ENCODE measurements at places on chromosomes 6 and 20. TPM values are rescaled to one million over a fixed set of nuclear protein-coding genes. Genes with fewer than 3 reads are reported as not detected.

GRCh38 chr6:19554356-19555225, 282.6 kb upstream of the ID4 start:
- DNase-seq, result no peak

- peak; percentile 76 for DNase-seq
Measured at GRCh38 chr6:137236581-137237355, 17.6 kb upstream of the IFNGR1 start.

DNA sequence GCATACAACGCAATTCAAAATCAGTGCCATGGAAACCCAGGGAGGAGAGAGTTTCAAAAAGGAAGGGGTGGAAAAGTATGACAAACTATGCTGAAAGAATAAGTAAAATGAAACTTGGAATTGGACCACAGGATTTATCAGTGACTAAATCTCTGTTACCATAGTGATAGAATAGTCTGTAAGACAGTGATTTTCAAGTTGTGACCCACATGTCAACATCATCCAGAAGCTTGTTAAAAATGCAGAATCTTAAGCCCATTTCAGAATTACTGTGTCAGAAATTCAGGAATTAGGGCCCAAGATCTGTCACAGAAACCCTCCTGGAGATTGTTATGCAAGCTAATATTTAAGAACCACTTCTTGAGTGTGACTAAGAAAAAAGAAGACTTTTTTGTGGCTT, 417.7 kb upstream of the JAG1 start:
- no peak for DNase-seq

- no peak for DNase-seq
Measured at GRCh38 chr6:167127785-167128531, 5.1 kb downstream of the CCR6 start.

- DNase-seq, result peak; percentile 64
Measured at GRCh38 chr6:160519603-160520042, 144.5 kb downstream of the LPA start.

- DNase-seq, result no peak
Measured at GRCh38 chr20:61026731-61027130, 225.3 kb upstream of the CDH4 start.

The ELOVL4 gene
- not detected for total RNA-seq

The SLC17A1 gene
- total RNA-seq, result not detected

DNA sequence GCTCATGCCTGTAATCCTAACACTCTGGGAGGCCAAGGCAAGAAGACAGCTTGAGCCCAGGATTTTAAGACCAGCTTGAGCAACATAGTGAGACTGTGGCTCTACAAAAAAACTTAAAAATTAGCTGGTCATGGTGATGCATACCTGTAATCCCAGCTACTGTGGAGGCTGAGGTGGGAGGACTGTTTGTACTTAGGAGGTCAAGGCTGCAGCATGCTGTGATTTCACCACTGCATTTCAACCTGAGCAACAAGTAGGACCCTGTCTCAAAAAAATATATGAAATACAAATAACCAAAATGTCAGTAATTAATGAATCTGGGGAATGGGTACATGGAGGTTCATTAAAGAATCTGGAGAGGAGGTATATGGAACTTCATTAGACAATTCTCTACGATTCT, 9.9 kb downstream of the FKBP5 start:
- no peak for DNase-seq

- DNase-seq, result no peak
Measured at GRCh38 chr6:154619146-154619545, 108.7 kb upstream of the CNKSR3 start.

- DNase-seq, result peak; percentile 58
Measured at GRCh38 chr6:106381881-106382280, 21.4 kb downstream of the CRYBG1 start.

DNA sequence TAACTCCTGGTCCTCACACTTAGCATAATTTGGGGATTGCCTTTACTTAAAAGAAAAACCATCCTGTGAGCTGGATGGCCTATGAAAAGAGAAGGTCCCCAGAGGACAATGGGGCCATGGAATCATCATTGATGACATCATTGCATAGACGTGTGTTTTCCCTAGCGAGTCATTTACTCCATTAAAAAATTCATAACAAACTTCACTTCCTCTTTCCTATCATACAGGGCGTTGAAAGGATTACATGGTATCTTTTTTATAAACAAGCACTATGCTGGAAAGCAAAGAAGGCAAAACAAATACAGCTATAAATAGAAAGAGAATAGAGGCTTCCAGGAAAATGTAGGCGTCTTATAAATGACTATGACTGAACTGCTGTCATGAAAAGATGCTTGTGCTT, 11.3 kb upstream of the COL12A1 start:
- DNase-seq, result no peak

- DNase-seq, result peak; percentile 32
Measured at GRCh38 chr6:137661601-137662000, 167.4 kb upstream of the OLIG3 start.

The BANF2 gene
- total RNA-seq, result not detected

GRCh38 chr6:134636186-134636799, 313.6 kb downstream of the ALDH8A1 start:
- DNase-seq, result no peak

DNA sequence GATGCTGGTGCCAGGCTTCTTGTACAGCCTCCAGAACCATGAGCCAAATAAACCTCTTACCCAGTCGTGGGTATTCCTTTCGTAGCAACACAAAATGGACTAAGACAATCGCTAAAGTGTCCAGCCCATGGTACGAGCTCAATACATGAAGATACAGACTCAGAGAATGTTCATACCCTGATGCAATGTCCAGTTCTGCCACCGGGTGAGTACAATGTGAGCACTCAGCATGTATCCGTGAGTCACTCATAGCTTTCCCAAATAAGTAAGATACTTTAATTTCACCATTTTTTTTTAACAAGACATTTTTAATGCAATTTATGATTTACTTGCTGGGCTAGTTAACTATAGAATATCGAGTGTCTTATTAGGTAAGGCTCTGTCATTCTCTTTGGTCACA, 26.7 kb upstream of the PDE10A start:
- DNase-seq, result peak; percentile 3

GRCh38 chr6:136087986-136088385, 162.1 kb downstream of the MTFR2 start:
- DNase-seq, result no peak

DNA sequence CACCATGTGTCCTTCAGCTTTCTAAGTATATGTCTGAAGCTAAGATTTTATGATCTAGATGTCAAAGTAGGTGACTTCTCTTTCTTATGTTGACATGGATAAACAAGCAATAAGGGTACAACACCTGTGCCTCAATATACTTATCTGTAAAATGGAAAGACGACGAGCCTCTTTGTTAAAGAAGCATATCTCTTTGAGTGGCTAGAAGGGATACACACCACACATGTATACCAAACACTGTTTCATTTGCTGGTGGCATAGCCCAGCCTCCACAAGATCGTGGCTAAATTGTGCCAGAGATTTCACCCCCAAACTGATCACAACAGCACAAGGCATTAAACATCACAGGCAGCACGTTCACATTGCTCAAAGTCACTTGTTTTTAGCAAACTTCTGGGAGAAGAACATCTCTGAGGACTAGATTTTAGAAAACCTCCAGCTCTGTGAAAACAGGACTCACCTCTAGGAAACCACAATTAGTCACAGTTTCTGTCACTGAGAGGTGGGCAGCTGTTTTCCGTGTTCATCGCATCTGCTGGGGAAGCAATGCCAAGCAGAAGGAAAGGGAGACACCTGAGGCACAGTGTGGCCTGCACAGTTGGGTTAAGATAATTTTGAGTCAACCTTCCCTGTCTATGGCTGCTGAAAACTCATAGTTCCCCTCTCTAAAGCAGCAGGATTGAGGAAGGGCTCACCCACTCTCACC, 263.0 kb upstream of the PLCB4 start:
- no peak for DNase-seq

The EPHA7 gene
- total RNA-seq, result not detected

DNA sequence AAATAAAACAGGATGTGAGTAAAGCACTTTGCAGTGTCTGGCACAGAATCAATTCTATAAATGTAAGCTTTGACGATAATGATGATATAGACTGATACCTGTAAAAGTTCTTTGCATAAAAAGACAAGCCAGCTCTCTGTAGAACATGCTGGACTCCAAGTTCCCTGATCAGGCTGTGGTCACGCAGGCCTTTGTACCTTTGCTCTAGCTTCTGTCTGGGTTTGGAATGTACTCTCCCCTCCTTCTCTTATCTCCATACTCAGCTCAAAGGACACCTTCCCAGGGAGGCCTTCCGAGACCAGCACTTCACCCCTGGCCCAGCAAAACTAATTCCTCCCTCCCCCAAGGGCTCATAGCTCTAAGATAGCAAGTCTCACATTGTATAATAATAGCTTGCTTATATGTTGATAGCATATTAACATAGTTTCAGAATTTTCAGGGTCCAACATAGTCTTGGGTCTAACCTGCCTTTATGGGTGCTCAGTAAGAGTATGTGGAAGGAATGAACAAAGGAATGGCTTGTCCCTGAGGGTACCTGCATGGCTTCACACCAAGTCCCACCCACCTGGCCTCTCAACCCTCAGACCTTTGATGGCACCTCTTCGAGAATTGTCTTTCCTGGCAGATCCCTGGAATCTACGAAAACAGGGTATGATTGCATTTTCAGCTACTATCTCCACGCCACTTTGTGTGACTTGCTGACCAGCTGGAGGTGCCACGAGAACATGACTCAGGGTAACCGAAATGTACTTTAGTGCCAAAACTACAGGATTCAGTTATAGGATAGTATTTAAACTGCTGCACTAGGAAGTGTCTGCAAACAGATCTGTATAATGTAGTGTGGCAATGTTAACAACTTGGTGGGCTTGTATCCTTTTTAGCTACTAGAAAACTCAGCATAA, 41.7 kb upstream of the PIM1 start:
- peak; percentile 76 for DNase-seq

DNA sequence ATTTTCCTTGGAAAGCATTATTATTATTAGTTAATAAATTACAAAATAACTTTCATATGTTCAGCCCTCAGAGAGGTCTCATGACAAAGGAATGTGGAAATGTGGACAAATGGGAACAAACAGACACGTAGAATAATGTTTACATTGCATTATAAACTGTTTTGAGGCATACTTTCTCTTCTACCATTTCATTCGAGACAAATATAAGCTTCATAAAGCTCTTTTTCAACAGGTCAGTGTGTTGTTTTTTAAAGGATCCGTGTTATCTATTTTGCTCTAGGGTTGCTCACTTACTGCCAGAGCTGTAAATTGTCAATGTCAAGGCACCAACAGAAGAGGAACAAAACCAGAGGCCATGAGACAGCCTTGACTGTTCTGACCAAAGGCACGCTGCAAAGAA, 256.8 kb downstream of the PHACTR1 start:
- DNase-seq, result no peak

The KIF25 gene
- total RNA-seq, result not detected

The ADGRF1 gene
- total RNA-seq, result 9.1 TPM

The IER3 gene
- total RNA-seq, result 200 TPM

DNA sequence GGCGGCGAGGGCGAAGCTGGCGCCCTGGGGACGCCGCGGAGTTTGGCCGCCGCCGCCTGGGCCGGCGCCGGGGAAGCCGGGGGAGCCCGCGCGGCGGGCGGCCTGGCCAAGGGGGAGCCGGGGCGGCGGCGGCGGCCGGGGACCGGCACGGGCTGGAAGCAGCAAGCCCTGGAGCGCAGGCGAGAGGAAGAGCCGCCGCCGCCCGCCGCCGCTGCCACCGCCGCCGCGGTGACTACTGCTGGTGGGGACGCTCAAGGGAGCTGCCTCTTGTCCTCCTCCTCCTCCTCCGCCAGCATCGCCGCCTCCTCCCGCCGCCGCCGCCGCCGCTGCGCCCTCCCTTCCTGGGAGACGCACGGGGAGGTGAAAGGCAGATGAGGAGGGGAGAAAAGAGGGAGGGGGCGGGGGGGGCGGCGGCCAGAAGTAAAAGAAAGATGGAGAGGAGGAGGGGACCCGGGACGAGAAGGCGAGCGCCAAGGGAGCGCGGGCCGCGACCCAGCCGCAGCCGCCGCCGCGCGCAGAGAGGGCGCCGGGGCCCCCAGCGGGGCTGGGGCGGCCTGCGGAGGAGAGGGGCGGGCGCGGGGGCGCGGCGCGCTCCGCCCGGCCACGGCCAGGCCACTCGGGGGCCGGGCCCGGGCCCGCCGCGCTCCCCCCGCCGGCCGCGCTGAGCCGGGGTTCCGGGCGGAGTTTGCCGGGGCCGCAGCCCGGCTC, 846 bp downstream of the PDE10A start:
- peak; percentile 32 for DNase-seq

The C4A gene
- 1.9 TPM for total RNA-seq

DNA sequence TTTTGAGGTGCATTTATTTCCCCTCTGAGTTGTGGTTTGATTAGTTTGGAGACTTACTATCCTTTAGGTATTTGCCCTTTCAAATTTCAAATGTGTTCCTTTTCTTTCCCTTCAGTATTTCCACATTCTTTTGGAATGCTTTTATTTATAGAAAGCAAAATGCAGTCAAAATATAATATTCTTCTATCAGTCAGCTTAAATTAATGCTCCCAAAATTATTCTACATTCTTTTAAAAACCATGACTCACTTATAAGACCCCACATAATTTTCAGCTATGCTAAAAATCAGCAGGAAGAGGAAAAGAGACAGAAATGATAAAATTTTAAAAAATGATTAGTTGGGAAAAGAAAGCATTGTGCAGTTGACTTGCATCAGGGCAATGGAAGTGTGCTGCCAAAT, 180.0 kb upstream of the SMLR1 start:
- DNase-seq, result no peak

DNA sequence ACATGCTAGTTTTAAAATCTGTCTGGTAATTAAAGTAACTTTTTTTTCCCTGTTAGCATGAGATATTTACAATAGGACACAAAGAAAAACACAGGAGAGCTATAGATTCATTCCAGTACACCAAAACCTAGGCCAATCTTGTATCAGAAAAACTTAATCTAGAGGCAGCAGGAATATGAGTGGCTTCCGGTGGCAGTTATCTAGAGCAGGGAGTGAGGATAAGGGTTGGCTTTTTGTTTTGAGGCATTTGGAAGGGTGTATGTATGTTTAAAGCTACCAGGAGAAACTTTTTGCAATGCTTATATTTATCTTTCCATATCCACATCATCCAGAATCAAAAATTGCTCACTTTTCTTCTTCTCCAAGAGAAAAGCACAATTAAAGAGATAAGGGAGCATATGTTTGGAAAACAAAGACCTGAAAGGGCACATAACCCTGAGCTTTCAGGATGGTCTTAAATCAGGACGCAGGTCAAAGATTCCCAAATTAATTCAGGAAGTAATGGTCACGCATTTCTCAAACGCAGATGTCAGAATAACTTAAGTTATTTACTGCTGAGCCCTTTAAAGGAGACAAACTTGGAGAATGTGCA, 13.1 kb downstream of the TFAP2A start:
- DNase-seq, result no peak

DNA sequence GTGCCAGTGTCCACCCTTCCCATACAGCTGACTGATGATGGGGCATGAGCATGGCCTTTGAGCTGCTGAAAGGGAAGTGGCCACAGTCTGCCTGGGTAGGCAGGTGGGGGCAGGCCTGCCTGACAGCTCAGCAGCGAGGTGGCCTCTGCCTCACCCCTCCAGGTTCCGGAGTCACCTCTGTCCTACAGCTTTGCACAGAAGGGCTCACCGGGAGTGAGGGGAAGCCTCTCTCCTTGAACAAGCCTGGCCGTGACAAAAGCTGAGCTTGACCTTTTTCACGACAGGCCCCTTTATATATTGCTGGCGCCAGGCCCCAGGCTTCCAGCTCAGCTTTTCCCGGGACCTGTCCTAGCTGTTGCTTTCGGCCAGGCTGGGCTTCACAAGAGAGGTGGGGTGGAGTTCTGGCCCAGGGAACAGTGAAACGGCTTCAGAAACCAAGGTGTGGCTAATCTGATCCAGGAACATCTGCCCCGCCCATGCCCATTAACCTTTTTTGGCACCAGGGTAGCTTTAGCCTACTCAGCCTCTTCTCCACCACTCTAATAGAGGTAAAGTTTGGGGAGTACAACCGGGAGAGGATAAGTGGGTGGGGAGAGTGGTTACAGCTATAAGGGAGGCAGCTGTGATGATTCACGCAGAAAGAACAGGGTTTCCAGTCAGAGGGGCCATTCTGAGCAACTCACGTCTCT, 42.9 kb downstream of the C6orf132 start:
- DNase-seq, result peak; percentile 84
